ENCODE measurements at places on chromosomes 6 and 20.

DNA sequence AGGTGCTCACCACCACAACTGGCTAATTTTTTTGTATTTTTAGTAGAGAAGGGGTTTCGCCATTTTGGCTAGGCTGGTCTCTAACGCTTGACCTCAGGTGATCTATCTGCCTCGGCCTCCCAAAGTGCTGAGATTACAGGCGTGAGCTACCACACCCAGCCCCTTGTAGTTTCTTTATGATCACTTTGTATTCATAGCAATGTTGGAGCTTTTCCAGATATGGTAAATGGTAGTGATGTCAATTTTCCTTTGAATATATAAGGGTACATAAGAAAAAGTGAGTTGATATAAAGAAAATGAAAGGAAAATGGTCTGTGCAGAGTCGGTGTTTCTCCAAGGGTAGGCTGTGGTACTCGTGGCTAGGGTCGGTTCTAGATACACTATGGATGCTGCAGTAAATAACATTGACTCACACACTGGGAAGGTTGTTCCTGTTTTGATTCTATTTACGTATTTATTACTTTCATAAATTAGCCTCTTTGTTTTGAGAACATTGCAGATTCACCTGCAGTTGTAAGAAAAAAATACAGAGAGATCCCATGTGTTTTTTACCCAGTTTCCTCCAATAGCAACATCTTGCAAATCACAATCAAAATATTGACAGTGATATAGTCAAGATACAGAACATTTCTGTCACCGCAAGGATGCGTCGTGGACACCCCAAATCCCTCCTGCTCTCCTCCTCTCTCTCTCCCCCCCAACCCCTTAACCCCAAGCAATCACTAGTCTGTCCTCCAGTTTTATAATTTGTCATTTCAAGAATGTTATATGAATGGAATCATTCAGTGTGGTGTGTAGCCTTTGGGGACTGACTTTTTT, 2.5 kb downstream of the ZNF831 start:
- no peak for DNase-seq

- DNase-seq = no peak
Observed at GRCh38 chr20:605237-605636, 4.9 kb downstream of the TCF15 start.

- DNase-seq = no peak
Observed at GRCh38 chr6:33904747-33905065, 100.9 kb upstream of the MLN start.

- no peak for DNase-seq
Observed at GRCh38 chr6:17207281-17207680, 73.9 kb upstream of the RBM24 start.

DNA sequence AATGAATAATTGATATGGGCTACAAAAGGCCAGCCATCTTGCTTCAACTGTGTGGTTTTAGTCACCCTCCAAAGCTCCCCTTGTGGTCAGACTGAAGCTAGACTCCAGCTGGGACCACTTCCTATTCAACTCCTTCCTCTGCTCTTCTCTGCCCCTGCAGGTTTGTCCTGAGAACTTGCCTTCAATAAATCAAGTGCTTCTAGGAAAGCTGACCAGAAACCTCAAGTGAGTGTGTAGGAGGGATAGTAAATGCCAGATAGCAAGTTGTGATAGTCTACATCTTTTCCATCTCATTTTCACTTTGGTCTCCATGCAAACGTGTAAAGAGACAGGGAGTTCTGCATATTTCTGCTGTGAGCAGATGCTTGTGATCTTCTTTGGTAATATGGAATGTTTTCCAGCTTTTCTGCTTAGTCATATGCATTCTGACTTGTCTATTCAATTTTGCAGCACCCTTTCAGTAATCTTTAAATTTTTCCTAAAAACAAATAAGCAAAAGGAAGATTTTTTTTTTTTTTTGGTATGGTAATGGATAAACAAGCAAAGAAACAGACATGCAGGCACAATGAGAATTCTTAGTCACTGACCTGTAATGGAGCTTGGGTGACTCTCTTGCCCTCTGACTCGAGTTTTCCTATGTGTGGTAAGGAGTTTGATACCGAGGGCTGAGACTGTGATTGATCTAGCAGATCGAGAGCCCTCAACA, 201.3 kb upstream of the BTBD3 start:
- DNase-seq = peak; percentile 83

GRCh38 chr6:132259070-132259469, 142.2 kb downstream of the MOXD1 start:
- DNase-seq = peak; percentile 49

GRCh38 chr6:150038202-150039062, 13.1 kb upstream of the RAET1L start:
- DNase-seq = no peak

GRCh38 chr20:14055127-14055742, 59.9 kb downstream of the MACROD2 start:
- DNase-seq = peak; percentile 64

DNA sequence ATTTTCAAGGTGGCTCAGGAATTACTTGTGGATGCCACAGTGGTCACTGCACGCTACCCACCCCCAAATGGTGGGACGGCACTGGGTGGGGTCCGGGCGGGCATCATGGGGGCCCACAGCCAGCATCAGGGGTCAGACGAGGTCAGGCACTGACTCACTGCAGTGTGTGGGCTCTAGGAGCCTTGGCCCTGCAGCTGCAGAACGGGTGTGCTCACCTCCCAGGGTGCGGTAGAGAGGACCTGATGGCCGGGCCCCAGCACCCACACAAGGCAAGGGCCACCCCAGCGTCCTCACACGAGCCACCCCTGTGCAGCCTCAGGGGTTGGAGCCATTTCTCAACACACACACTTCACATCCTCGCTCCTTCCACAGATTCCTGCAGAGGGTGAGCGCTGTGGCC, 34.3 kb downstream of the KCNQ2 start:
- no peak for DNase-seq

- DNase-seq = no peak
Observed at GRCh38 chr6:106520711-106521401, 108.4 kb downstream of the RTN4IP1 start.

Data from kidney glomerular epithelial cell (primary cell).